Right cardiac atrium (tissue), 5 donors: ENCODE measurements at places on chromosomes 5 and 9.
A peak's percentile ranks its signal among the peaks of the same experiment; 100 is the strongest.

DNA sequence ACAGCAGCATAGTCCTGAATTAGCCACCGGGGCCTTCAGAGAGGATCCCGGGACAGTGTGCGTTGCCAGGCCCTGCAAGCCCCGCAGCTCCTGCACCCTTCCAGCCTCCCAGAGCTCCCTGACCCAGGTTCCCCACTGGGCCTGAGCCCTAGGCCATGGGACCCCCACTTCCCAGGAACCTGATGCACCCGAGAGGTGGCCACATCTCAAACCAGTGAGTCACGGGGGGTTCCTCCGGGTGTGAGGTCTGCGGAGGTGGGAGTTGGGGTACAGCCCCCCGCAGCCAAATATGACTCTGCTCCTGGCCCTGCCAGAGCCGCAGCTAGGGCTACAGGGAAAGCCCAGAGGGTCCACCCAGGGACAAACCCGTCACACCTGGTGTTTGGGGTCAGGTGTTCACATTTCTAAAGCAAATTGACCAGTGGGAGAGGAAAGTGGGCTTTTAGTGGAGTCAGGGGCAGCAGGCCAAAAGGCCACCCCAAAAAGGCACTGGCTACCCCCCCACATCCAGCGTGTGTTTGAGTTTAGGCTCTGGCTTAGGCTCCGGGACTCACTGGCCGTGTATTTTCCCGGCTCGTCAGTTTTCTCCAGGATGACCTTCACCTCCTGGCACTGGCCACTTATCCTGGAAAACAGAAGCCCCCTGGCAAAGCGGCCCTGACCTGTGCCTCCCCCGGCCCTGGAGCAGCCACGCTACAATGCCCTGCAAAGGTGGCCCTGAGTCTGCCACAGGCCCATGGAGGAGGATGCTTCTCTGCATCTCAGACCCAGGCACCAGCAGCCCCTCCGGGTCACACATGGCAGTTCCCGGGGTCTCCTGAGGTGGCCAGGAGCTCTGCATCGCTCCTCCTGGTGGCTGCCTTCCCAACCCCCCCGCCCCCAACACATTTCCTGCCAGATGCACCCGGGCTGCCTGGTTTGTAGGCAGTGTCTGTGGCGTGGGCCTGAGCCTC lies 17.4 kb upstream of the OBP2B start:
- peak; percentile 31 for DNase-seq

DNA sequence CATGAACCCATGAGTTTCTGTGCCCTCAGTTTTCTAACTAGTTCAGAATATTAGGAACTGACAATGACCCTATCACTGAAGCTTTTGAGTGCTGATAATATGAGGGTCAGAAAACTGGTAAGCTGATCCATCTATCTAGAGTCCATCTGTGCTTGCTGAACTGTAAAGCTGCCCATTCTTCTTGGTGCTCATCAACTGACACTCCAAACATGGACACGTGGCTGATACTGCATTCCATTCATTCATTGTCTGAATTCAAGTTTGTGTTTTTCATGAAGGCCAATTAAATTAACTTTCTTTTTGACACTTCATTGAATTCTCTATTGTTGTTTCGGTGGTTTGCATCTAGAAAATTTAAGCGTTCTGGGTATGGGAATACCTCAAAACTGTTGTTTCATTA lies 17.6 kb downstream of the NREP start:
- DNase-seq: no peak

DNA sequence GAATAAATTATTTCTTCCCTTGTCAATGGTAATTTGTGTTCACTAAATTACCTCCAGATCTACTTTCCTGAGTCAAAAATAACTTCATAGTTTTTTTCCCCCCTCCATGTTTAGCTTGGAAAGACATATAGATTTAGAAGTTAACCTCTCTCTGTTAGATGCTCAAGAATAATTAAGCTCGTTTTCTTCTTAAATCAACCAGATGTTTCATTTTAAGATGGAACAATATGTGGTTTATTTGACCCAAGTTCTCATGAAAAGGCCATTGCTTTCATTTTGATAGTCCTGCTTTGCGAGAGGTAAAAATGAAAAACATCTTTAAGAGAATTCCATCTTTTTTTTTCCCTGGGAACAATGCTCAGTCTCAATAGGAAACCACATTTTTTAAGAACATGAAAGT lies 27.7 kb upstream of the GAS1 start:
- no peak for DNase-seq

GRCh38 chr9:68727636-68728035 lies 22.6 kb downstream of the PIP5K1B start:
- peak; percentile 46 for DNase-seq

DNA sequence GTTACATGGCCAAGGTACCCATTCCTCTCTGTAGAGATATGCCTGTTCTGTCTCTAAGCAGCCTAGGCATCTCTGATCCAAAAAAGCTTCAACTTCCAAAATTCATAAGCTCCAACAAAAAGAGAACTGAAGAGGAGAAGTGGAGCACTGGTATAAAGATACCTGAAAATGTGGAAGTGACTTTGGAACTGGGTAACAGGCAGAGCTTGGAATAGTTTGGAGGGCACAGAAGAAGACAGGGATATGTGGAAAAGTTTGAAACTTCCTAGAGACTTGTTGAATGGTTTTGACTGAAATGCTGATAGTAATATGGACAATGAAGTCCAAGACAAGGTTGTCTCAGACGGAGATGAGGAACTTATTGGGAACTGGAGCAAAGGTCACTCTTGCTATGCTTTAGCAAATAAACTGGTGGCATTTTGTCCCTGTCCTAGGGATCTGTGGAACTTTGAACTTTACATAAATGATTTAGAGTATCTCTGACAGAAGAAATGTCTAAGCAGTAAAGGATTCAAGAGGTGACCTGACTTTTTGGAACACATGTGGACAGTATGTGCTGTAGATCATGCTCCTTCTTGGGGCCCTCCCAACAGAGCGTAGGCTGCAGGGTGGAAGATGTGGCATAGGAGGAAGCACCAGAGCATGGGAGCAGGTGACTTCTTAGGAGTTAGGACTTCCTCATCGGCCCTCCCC lies 162.2 kb upstream of the TRIM32 start:
- no peak for DNase-seq

- no peak for DNase-seq
These were observed 157.0 kb downstream of the FAM114A2 start for GRCh38 chr5:153881687-153882086.

DNA sequence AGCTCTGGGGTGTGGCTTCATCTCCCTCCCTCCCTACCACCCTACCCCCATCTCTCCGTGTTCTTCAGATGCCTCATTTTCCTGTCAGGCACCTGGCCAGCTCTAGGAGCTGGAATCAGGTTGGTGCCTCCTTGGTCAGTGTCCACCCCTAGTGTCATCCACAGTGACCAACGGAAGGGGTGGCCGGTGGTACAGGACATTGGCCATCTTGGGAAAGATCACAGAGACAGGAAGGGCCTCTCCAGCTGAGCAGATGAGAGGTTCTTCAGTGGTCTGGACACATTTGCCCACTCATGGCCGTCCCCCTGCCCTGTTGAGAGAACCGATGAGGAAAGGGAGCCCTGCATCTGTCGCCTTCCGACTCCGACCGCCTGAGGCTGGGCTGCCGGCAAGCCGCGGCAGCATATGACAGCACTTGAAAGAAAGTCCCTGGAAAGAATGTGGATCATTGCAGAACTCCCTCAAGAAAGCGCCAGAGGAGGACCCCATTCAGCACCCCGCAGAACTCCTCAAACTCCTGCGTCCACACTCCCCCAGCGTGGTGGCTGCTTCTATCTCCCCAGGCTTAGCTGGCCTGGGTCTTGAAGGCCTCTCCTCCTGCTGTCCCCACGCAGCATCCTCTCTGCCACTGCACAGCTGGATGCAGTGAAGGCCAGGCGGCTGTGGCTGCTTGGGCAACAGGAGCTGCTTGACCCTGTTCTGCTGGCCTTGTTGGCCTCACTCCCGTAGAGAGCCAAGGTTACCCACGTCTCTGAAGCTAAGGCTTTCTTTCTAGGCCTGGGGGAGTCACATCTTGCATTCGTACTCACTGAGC lies 1.9 kb upstream of the CLPTM1L start:
- no peak for DNase-seq

- no peak for DNase-seq
These were observed 338.9 kb downstream of the EFNA5 start for GRCh38 chr5:107331882-107332281.

GRCh38 chr9:34343090-34343489 lies 13.7 kb downstream of the NUDT2 start:
- DNase-seq: peak; percentile 83

DNA sequence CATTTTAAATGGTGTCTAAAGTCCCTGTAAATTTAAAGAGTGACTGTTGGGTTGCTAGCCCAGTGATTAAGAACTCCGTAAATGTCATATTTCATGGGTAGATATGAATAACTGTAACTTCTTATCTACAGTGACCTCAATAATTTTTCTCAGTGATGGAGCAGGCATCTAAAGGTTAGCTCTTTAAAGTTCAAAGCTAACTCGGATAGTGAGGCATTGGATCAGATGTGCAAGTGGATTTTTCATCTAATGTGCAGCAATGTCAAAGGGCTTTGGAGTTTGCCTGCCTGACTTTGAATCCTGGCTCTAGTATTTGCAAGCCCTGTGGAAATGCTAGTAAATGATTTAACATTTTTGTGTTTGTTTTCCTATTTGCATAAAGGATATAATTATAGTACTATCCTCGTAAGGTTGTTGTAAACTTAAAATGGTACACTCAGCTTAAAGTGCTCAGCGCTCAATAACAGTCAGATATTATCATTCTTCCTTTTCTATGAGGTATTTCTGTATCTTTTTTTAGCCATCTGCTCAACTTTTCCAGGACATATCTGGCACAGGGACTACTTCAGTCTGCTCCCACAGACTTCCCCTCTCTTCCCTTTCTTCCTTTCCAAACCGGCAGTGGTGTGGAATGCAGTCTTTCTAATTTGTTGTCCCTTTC lies 163.7 kb upstream of the ELL2 start:
- DNase-seq: no peak

GRCh38 chr9:123438321-123438720 lies 82.3 kb downstream of the CRB2 start:
- DNase-seq: no peak
